Right hindlimb (tissue), 1 donor: ENCODE measurements at places on chromosomes 1 and 21.

GRCh38 chr1:160862203-160863060 lies at the start of gene CD244:
Gene CD244 (minus strand): TSS chr1:160862887. CDS start chr1:160862677, 210 bp downstream.
- no peak for DNase-seq

GRCh38 chr1:212283741-212284140 lies 1.5 kb upstream of the PPP2R5A start:
- no peak for DNase-seq

GRCh38 chr21:38773099-38774061 lies 32.3 kb upstream of the ETS2 start:
- DNase-seq: peak; percentile 56

- DNase-seq: no peak
These were observed 171.4 kb upstream of the ZP4 start for GRCh38 chr1:238061967-238062613.

GRCh38 chr1:38896169-38896568 lies 14.8 kb upstream of the GJA9 start:
- DNase-seq: no peak

DNA sequence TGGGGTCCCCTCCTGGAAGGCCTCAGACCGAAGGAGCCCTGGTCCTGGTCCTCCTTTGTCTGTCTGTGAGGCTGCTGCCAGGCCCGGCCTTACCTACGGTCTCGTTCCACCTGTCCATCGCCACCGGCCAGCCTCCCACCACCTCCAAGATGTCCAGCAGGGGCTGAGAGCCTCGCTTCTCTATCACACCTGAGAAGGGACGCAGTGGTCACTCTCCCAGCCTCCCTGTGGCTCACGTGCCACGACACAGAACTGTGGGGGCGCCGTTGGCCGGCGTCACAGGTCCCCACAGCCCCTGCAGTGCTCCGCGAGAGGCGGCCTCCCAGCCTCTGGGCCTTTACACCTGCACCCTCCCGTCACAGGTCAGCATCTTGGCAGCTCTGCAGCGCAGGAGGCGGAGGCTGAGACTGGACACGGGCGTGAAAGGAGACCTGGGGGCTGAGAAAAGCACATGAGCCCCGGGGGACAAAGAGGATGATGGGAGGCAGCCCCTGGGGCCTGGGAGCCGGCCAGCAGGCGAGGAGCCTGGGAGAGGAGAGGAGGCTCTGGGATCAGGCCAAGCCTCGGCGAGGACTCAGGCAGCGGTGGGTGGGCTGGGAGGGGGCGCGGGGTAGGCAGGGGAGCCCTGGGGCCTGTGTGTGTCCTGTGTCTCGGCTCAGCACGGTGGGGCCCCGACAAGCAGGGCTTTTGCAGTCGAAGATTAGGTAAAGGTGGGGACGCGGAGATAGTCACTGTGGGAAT lies 20.5 kb downstream of the PRXL2B start:
- no peak for DNase-seq

- no peak for DNase-seq
These were observed 255.5 kb downstream of the GPR52 start for GRCh38 chr1:174703309-174703708.

DNA sequence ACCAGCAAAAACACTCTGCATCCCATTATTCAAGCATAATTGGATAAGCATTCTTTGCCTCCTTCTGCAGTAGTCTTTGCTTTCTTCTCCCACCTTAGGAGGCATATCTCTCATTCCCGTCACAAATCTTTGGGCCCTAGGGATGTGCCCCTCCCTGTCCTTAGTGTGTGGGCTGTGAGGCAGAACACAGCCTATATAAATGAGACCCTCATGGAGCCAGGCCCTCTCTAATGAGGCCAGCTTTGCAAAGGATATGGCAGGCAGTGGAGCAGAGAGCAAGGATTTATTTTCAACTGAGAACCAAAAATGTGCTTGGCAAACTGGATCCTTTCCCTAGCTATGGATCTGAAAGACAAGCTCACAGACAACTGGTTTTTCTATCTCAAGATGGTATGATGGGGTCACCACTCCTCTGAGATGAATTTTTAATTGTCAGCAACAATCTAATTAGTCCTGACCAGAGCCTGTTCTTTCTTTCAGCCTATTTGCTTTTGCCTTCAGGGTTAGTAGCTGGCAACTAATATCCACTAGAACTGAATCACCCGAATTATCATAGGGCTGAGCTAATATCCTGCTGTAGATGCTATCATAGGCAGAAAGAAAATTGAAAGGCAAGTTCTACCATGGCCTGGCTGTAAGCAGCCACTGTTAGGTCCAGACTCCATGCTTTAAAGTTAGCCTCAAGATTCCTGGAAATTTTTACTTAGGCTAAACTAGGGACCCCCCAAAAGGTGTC lies 134.2 kb downstream of the SYT2 start:
- DNase-seq: no peak

GRCh38 chr21:29078869-29079767 lies 5.7 kb upstream of the CCT8 start:
- DNase-seq: no peak

GRCh38 chr1:60223158-60223557 lies 149.6 kb upstream of the C1orf87 start:
- no peak for DNase-seq

GRCh38 chr1:17618558-17619247 lies 79.2 kb downstream of the ARHGEF10L start:
- DNase-seq: no peak

DNA sequence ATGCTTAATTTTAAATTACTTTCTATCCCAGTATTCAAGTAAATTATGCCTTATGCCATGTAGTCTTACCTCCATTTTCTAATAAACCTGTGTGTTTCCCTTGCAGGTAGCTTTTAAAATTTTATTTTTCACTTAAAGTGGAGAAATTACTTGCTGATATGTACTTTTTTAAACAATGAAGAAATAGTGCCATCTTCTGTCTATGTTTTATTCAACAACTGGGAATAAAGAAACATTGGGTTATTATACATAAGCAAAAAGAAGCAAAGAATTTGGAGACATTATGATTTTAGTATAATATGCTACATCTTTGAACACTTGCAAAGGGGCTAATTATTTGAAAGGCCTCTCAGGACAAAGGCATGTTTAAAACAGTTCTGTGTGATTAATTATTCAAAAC lies 1912.9 kb downstream of the MRPL39 start:
- no peak for DNase-seq

GRCh38 chr1:169460191-169460833 lies 25.4 kb downstream of the SLC19A2 start:
- DNase-seq: no peak

DNA sequence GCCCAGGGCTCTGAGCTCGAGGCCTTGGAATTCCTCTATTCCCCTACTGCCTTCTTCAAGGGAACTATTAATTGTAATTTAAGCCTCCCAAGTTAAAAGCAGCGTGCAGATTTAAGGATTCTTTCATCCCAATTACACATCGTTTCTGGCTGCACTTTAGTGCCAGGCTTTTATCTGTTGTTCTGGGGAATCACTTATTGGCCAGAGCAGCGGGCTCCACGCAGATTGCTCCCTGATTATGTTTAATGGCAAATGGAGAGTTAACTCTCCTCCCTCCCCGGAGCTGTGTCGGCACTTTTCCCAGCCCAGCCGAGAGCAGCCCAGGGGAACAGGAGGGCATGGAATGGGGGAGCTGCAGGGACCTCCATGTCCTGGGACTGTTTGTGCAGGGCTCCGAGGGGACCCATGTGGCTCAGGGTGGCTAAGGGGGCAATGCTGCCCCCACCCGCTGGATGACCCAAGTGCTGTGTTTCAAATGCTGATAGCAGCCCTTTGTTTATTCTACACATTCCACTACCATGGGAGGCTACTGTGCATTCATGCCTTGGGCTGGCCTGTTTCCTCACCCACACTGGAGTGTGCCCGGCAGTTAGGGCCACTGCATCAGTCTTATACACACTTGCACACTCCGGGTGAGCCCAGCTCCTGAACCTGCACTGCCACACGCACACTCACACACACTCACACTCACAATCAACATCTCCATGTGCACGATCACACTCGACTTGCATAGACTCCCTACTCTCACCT lies 93.3 kb upstream of the POU3F1 start:
- peak; percentile 36 for DNase-seq

- peak; percentile 90 for DNase-seq
These were observed 2.6 kb downstream of the E2F2 start for GRCh38 chr1:23528250-23528978.

GRCh38 chr21:26112127-26112742 lies 58.3 kb downstream of the APP start:
- no peak for DNase-seq

DNA sequence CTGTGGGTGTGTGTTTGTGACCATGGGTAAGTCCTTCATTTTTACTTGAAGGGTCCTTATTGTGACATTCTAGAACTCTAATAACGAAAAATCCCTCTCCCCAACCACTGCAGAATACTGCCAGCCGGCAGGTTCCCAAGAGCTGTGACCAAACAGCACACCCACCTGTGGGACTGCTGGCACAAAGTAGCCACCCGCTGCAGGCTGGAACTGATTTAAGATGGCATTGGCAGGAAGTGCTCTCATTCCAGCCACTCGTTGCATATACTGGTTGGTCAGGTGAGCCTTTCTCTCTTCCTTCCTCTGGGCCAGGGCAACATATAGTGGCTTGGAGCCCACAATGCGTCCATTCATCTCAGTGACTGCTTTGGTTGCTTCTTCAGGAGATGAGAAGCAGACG lies 11.6 kb downstream of the PABPC4 start:
- DNase-seq: no peak

DNA sequence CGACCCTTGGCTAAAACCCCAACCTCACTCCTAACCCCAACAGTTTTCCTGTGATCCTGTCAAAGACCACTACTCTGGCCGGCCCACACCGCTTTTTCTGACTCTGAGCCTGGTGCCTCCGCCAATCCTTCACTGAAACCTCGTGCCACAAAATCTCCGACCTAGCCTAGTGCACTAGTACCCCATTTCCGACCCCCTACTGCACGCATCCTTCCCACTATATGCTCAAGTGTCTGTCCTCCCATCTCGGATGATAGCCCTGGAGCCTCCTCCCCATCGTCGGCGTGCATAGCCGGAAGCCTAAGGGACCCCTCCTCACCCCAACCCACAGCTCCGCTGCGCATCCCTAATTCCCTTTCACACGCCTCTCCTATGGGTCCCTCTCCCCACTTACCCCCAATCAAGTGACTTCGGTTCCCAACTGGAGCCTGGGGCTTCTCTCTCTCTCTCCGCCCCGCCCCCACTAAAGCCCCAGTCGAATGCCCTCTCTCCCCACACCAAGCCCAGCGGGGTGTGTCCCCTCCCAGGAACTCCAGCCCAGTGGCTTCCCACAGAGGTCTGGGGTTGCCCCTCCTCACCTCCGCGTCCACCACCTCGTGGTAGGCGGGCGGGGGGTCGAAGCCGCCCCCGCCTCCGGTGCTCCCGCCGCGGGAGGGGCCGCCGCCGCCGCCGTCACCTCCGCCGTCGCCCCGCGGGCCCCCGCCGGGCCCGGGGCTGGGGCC lies 791 bp downstream of the USP24 start:
- DNase-seq: peak; percentile 52

DNA sequence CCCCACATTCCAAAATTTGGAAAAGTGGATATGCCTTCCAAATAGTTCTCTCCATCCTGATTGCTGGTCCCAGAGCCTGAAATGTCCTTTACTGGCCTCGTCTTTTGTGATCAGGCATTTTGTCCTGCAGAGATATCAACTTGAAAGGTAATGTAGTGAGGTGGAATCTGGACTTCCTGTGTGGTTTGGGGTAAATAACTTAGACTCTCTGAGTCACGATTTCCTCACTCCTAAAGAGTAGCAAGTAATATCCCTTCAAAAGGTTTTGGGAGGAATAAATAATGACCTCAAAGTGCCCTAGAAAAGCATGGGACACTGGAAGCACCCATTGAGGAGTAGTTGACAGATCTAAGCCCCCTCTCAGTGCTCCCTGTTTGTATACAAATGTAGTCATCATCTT lies 426.6 kb downstream of the OMA1 start:
- DNase-seq: no peak

GRCh38 chr1:154820646-154821045 lies 49.4 kb downstream of the KCNN3 start:
- DNase-seq: no peak

DNA sequence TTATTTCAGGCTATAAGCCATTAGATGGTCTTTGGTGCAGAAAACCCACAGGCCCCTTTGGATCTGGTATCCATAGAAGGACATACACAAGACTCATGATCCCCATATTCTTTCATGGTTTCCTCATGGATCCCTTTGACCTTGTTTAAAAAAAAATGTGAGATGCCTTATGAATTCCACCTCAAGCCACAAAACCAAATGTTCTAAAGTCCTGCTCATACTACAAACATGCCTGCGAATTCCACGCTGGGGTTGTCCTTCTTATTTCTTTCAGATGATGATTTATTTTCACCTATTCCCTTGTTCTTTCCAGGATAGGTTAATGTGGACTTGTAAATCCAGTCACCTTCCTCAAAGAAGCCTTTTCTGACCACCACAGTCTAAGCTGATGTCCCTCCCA lies 256.9 kb upstream of the DPYD start:
- DNase-seq: no peak

GRCh38 chr1:165787741-165788140 lies 19.1 kb upstream of the TMCO1 start:
- no peak for DNase-seq

- no peak for DNase-seq
These were observed 179.8 kb downstream of the ST6GALNAC3 start for GRCh38 chr1:76254104-76255030.

- no peak for DNase-seq
These were observed 17.2 kb upstream of the PHLDA3 start for GRCh38 chr1:201486187-201486586.

GRCh38 chr1:64699327-64699726 lies 45.5 kb upstream of the RAVER2 start:
- DNase-seq: no peak

DNA sequence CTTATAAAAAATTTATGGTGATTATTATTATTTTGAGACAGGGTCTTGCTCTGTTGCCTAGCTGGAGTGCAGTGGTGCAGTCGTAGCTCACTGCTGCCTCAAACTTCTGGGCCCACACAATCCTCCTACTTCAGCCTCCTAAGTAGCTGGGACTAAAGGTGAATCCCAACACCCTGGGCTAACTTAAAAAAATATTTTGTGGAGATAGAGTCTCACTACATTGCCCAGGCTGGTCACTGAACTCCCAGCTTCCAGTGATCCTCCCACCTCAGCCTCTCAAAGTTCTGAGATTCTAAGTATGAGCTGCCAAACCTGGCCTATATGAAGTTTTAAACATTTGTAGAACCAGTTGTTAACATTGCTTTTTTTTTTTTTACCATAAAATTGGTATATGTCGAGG lies 18.2 kb downstream of the NFIA start:
- DNase-seq: no peak

GRCh38 chr1:174262349-174263241 lies 103.3 kb downstream of the RABGAP1L start:
- peak; percentile 51 for DNase-seq
